ENCODE measurements at places on chromosomes 13 and 19. TPM values are rescaled to one million over a fixed set of nuclear protein-coding genes. Genes with fewer than 3 reads are reported as not detected.

DCT gene
- not detected for total RNA-seq

CRLF1 gene
- 13.2 TPM for total RNA-seq

FGF21 gene
- not detected for total RNA-seq

CACNG7 gene
- total RNA-seq: not detected

SEMA6B gene
- total RNA-seq: 0.61 TPM

LILRA1 gene
- total RNA-seq: 1.1 TPM

- no peaks in the 10 kb centered on the region for H3K4me1 ChIP-seq
- no peaks in the 10 kb centered on the region for H3K36me3 ChIP-seq
- no peak overlapping the region for H3K4me3 ChIP-seq
- H3K27ac ChIP-seq: no peak overlapping the region
Measured at GRCh38 chr13:104868806-104869205, 1666.7 kb downstream of the EFNB2 start.

GRCh38 chr19:15293781-15294491, 38.4 kb downstream of the BRD4 start:
- no peaks in the 10 kb centered on the region for H3K27me3 ChIP-seq
- H3K4me3 ChIP-seq: no peak overlapping the region
- DNase-seq: no peak
- H3K4me1 ChIP-seq: peaks cover 90% of the 10 kb centered on the region
- no peaks in the 10 kb centered on the region for H3K36me3 ChIP-seq

GRCh38 chr19:38445362-38445761, 11.9 kb downstream of the RYR1 start:
- no peaks in the 10 kb centered on the region for H3K36me3 ChIP-seq
- no peak for DNase-seq
- H3K4me1 ChIP-seq: no peaks in the 10 kb centered on the region
- no peaks in the 10 kb centered on the region for H3K27me3 ChIP-seq
- no peak overlapping the region for H3K4me3 ChIP-seq
- no peak overlapping the region for H3K27ac ChIP-seq

DNA sequence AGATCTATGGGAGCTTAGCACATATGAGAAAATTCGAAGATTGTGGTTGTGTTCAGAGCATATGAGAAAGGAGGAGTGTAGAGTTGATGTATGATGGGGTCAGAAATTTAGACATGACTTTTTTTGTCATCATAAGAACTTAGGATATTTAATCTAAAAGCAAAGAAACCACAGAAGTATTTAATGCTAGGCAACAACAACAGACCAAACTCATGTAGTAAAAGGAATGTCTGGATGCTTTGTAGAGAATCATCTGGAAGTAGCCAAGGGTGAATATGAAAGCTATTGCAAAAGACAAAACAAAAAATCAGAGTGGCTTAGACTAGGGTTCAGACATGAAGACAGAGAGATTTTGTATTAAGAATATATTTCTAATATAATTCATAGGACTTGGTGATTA, 190.3 kb downstream of the SLITRK1 start:
- H3K4me3 ChIP-seq: no peak overlapping the region
- H3K36me3 ChIP-seq: no peaks in the 10 kb centered on the region
- no peak overlapping the region for H3K27ac ChIP-seq
- no peaks in the 10 kb centered on the region for H3K4me1 ChIP-seq
- H3K27me3 ChIP-seq: no peaks in the 10 kb centered on the region
- no peak for DNase-seq

- no peaks in the 10 kb centered on the region for H3K36me3 ChIP-seq
- H3K4me1 ChIP-seq: peaks cover 16% of the 10 kb centered on the region
- H3K27ac ChIP-seq: no peak overlapping the region
- no peak overlapping the region for H3K4me3 ChIP-seq
- H3K27me3 ChIP-seq: no peaks in the 10 kb centered on the region
Measured at GRCh38 chr13:33497146-33497845, 211.7 kb upstream of the STARD13 start.

- H3K27ac ChIP-seq: no peak overlapping the region
- H3K27me3 ChIP-seq: no peaks in the 10 kb centered on the region
- DNase-seq: no peak
- H3K4me3 ChIP-seq: no peak overlapping the region
- H3K4me1 ChIP-seq: no peaks in the 10 kb centered on the region
- no peaks in the 10 kb centered on the region for H3K36me3 ChIP-seq
Measured at GRCh38 chr13:79614250-79614918, 133.4 kb downstream of the NDFIP2 start.

DNA sequence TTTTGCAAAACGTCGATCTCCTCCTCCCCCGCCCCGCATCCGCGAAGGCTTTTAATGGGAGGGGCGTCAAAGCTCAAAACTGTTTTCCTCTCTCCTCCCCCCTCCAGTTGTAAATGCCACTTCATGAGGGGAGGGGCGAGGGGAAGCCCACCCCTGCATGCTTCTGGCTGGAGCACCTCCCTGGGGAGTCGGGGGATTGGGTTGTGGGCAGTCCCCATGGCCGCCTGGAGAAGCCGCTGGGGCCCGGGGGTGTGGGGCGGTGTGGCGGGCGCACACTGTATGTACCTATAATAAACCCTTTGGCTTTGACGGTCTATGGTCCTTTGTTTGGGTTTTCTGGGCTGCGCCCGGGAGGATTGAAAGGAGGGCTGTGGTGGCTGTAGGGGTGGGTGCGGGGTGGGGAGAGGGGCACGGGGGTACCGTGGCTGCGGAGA, 505 bp upstream of the SHKBP1 start:
- peak overlapping the region; percentile 90 for H3K4me3 ChIP-seq
- H3K36me3 ChIP-seq: peaks cover 6% of the 10 kb centered on the region
- peaks cover 26% of the 10 kb centered on the region for H3K4me1 ChIP-seq
- no peaks in the 10 kb centered on the region for H3K27me3 ChIP-seq

DNA sequence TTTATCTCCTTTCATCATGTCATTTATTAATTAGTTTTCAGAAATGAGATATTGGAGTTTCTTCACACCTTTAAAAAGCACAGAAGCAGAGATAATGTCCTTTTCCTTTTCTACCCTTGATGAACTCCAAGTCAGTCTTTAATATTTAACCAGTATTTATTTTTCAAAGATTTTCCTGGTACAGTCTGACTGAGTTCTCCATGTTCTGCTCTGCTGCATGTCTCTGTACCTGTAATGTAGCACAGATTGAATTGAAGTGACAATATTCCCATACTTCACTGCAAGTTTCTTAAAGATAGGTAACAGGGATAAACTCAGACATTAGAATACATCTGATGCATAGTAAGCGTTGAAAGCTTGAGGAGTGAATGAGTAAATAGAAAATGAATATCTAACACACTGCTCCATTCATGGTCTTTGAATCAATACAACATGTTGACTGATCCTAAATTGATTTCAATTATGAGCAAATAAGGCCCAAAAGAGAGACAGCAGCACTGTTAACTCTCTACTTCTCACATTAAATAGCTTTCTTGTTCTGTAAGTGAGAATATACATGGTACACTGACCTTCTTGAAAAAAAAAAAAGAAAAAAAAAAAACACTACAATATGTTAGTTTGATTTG, 1323.6 kb upstream of the PRR20A start:
- H3K27ac ChIP-seq: no peak overlapping the region
- H3K4me3 ChIP-seq: no peak overlapping the region
- no peak for DNase-seq
- no peaks in the 10 kb centered on the region for H3K27me3 ChIP-seq
- H3K4me1 ChIP-seq: no peaks in the 10 kb centered on the region

DNA sequence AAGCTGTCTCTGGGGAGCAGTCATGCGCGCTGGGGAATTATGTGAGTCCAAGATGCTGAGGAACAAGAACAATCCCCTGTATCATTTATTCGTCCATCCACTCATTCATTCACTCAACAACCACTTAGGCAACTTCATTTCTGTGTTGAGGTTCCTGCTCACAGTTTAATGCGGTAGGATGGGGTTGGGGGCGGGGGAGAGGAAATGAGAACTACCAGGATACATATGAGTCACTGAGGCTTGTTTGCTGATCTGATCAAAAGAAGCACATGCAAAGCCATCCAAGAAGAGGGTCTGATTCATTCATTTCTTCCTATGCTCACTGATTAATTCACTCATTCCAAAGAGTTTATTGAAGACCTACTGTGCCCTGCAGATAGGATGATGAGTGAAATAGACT, 20.9 kb downstream of the ZNF536 start:
- H3K4me1 ChIP-seq: no peaks in the 10 kb centered on the region
- no peak overlapping the region for H3K27ac ChIP-seq
- no peak for DNase-seq

DNA sequence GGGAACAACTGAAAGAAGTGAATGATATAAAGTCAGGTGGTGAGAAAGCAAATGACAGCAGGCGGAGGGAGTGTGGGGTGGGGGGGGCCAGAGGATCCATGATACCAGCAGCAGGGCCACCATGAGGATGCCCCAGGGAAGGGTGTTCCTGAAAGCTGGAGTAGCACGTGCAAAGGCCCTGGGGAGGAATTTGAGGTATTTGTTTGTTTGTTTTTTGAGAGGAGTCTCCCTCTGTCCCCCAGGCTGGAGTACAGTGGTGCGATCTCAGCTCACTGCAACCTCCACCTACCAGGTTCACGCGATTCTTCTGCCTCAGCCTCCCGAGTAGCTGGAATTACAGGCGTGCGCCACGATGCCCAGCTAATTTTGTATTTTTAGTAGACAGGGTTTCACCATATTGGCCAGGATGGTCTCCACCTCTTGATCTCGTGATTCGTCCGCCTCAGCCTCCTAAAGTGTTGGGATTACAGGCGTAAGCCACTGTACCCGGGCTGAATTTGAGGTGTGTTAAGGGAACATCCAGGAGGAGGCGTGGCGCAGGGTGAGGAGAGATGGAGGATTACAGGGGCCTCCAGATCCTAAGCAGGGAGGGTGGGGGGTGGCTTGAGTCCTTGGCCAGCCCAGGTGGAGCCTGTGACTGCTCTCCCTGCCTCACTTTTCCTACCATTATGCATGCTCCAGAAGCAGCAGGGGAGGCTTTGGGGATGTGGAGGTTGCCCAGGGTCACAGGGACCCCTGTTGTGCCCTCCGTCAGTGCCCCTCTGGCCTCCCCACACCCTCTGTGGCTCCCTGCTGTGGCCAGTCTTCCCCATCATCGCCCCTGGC, 12.4 kb upstream of the JUND start:
- H3K4me1 ChIP-seq: peaks cover 21% of the 10 kb centered on the region
- no peaks in the 10 kb centered on the region for H3K27me3 ChIP-seq
- H3K4me3 ChIP-seq: peak overlapping the region; percentile 71

DNA sequence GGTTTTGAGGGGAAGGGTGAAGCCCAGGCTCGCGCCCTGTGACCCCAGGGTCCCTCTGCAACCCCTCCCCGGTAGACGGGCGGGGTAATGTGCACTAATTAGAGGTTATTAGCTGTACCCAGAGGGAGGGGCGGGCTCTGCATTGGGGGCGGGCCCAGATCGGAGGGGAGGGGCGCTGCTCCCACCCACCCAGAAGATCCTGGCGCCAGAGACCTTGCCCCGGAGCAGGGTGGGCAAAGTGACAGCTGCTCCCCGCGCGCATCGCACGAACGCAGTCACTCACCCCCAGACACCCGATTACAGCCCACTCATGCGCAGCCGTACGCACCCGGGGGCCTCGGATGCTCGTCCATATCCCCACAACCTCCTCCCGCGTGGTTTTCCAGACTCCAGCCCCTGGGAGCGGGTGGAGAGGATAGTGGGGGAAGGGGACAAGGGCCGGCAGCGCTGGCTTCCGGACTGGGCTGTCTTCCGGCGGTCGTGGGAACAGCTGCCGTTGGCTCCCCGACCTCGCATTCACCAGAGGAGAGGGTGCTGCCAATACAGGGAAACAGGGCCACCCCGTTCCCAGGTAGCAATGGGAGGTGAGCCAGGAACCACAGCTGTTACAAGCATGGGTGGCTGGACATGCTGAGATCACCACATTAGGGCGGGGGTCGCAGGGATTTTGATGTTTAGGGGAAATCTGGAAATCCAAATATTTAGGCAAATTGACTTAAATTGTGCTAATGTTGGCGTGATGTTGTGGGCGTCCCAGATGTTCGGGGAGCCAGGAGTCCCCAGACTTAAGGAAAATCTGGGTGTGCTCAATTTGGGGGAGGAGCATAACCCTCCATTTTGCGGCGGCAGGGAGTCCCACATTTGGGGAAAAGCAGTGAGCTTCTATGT, 2.9 kb upstream of the HOOK2 start:
- peaks cover 36% of the 10 kb centered on the region for H3K4me1 ChIP-seq
- peak overlapping the region; percentile 76 for H3K4me3 ChIP-seq
- peak overlapping the region; percentile 93 for H3K27ac ChIP-seq
- no peaks in the 10 kb centered on the region for H3K27me3 ChIP-seq
- no peak for DNase-seq

GRCh38 chr19:38264486-38265212, at the start of gene SPINT2:
TSS of gene SPINT2 (plus strand) at chr19:38264573. CDS start at chr19:38264893, 320 bp downstream.
- H3K36me3 ChIP-seq: no peaks in the 10 kb centered on the region
- H3K4me1 ChIP-seq: peaks cover 51% of the 10 kb centered on the region
- peak within 1 kb of the TSS; percentile 63 for H3K4me3 ChIP-seq
- H3K27me3 ChIP-seq: no peaks in the 10 kb centered on the region
- peak within 1 kb of the TSS; percentile 97 for H3K27ac ChIP-seq

DNA sequence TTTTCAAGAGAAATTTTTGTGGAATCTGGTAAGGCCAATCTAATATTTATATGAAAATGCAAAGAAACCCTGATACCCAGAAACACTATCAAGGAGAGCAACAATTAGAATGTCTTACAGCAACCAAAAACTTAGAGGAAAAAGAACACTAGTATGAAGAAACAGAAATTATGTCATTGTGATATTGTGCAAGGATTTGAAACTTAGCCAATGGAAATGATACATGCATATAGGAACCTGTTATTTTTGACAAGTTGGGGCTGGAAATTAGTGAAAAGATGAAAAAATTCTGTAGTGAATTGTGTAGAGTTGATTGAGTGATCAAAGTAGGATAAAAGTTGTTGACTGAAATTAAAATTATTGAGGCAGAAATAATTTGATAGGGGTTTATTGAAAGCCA, 792.6 kb upstream of the SLITRK6 start:
- no peak for DNase-seq
- H3K27ac ChIP-seq: no peak overlapping the region
- H3K27me3 ChIP-seq: no peaks in the 10 kb centered on the region
- H3K4me1 ChIP-seq: no peaks in the 10 kb centered on the region
- no peak overlapping the region for H3K4me3 ChIP-seq
- H3K36me3 ChIP-seq: no peaks in the 10 kb centered on the region

GRCh38 chr13:73273745-73274144, 214.9 kb downstream of the KLF5 start:
- no peaks in the 10 kb centered on the region for H3K27me3 ChIP-seq
- no peak overlapping the region for H3K27ac ChIP-seq
- no peaks in the 10 kb centered on the region for H3K4me1 ChIP-seq
- no peaks in the 10 kb centered on the region for H3K36me3 ChIP-seq
- H3K4me3 ChIP-seq: no peak overlapping the region

DNA sequence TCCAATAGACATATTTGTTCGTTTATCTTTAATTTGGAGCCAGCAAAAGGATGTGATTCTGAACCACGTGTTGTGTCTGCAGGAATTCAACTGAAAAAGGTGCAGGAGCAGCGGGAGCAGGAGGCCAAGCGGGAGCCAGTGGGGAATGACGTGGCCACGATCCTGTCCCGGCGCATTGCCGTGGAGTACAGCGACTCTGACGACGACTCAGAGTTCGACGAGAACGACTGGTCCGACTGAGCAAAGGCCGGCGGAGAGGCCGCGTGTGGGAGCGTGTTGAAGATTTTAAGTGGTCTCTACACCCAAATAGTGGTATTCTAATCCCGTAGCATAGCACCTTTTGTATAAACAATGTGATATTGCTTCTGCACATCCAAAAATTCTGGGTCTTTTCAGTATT, 75.0 kb downstream of the GPR12 start:
- H3K36me3 ChIP-seq: no peaks in the 10 kb centered on the region
- no peak overlapping the region for H3K4me3 ChIP-seq
- DNase-seq: no peak
- no peak overlapping the region for H3K27ac ChIP-seq
- no peaks in the 10 kb centered on the region for H3K27me3 ChIP-seq

Data from esophagus squamous epithelium (tissue), 5 donors.